Stimulated activated CD8-positive, alpha-beta memory T cell treated with anti-CD3 and anti-CD28 coated beads, Interleukin-7, amount 100 ng/mL, for 1 hour (primary cell): ENCODE measurements at places on chromosomes 13 and 19.

DNA sequence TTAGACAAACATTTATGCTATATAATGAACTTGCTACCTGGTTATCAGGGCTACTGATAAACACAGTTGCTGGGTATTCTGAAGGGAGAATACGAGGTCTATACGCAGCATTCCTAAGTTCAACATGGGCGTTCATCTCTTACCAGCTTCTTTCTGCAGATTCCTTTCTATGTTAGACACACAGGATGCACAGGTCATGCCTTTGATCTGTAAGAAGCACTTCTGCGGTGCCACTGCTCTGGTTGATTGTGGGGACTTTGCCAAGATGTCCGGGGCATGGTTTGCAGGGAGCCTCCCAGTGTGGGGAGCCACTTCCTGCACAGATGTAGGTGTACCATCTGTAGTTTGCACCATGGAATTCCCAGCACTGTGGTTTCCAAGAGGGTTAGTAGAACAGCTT is 40.9 kb downstream of the ATP7B start:
- no peak for DNase-seq

DNA sequence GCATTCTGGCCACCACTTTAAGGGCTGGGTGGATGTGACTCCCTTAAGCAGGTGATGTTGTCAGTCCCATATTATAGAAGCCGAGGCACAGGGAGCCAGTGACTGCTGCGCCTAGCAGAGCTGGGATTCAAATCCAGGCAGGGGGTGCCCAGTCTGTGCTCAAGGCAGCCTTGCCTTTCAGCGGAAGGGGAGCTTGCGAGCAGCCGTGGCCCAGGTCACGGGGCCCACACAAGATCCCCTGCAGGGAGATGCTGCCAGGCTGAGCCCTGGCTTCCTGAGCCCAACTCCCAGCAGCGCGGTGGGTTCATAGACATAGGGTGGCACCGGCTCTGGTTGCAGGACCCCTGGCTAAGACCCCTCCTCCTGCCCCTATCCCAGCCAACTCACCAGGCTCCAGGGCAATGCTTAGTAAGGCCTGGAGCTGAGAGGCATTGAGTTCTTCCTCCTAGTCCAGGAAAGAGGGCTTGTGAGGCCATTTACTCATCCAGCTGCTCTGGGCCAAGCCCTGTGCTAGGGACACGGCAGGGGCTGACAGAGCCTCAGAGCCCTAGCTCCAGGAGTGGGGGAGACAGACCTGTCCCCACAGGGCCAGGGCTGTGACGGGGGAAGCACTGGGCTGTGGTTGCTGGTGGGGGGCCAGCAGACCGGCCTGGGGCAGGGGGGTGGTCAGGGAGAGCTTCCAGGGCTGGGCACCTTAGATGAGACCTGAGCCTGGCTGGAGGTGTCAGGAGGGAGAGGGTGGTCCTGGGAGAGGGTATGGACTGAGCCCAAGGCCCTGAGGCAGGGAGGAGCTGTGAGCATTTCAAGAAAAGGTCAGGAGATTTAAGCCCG is 9.6 kb downstream of the CAPN12 start:
- DNase-seq = no peak

GRCh38 chr13:31352467-31352866 is 152.7 kb downstream of the B3GLCT start:
- DNase-seq = no peak

GRCh38 chr13:71880753-71881541 is 13.9 kb upstream of the DACH1 start:
- no peak for DNase-seq

DNA sequence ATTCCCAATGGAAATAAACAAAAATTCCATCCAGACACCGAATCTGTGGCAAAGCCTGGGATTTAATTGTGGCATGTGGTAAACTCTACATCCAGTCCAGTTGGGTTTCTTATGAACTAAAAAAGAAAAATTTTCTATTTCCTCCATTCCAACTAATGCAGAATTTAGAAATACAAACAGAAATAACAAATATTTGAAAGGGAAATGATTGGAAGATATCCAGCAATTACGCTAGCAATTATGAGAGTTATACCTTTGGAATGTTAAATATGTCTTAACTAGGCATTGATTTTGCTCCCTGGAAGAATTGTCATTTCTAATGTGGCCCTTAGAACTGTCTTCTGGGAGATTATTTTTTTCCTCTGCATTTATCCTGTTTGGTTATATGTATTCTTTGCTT is 421.4 kb upstream of the KLHL1 start:
- no peak for DNase-seq
